Substantia nigra (tissue), 51 donors: ENCODE measurements at places on chromosomes 12 and 14.

GRCh38 chr12:54719691-54720090 lies 71.5 kb upstream of the DCD start:
- DNase-seq = no peak

- DNase-seq = no peak
Measured at GRCh38 chr12:8048906-8049305, 16.4 kb downstream of the FOXJ2 start.

DNA sequence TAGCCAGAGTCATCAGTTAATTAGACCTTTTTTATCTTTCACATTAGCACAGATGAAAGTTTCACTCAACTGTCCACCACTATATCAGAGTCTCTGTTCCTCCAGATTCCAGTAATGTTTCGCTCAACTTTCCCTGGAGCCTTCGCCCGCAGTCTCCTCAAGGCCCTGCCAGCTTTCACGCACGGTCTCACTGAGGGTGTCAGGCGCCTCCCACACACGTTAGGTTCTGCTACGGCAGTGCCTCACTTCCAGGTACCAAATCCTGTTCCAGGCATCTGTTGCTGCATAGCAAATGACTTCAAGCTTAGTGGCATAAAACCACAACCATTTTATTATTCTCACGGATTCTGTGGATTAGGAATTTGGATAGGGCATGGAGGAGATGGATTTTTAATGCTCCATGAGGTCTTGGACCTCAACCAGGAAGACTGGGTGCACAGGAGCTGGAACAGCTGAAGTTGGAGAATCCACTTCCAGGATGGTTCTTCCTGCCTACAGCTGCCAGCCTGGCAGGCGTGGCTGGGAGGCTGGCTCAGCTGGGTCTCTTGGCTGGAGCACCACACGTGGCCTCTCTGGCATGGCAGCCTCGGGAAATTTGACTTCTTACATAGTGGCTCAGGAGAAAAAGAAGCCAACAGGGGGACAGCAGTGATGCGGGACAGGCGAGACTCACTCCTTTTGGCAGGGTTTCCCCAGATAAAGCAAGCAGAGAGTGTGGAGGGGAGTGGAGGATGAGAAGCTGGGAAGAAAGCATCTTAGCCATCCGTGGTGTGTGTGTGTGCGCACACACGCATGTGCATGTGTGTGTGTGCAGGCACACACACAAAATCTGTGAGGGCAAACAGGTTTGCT lies 21.3 kb upstream of the BCDIN3D start:
- DNase-seq = no peak

DNA sequence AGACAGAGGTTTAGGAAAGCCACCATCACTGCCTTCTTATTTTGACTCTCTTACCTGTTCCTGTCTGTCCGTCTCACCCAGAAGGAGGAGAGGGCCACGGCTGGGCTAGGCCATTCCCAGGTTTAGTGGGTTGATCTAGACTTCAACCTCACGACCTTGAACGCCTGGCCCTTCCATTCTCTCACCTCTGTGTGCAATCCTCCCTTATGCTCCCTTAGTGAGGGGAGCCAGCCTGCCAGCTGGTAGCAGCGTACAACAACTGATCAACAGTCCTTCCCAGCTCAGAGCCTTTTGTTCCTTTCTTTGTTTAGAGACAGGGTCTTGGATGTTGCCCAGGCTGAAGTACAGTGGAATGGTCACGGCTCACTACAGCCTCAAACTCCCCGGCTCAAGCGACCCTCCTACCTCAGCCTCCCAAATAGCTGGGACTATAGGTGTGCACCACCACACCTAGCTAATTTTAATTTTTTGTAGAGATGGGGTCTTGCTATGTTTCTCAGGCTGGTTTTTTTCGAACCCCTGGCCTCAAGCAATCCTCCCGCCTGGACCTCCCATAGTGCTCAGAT lies 123.9 kb downstream of the ZNF664 start:
- no peak for DNase-seq

DNA sequence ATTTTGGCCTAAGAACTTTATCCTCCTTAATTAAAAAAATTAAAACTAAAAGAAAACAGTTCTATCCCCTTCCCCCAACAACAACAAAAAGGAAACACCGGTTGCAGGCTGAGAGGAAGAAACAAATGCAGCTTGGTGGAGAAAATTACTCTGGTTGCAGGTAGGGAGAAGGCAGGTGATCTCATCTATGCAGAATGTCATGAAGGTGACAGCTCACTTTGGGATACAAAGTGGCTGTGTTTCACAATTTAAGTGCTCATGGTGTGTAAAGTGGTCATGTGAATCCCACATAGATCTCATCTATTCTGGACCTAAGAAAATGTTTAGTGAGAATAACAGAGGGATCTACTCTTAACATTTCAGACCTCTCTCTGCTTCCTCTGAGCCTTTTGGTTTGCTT lies 219.7 kb upstream of the PKP2 start:
- DNase-seq = no peak
